WTC11 (cell line): ENCODE measurements at places on chromosomes 2 and 18. TPM values are rescaled to one million over a fixed set of nuclear protein-coding genes. Genes with fewer than 3 reads are reported as not detected.

DNA sequence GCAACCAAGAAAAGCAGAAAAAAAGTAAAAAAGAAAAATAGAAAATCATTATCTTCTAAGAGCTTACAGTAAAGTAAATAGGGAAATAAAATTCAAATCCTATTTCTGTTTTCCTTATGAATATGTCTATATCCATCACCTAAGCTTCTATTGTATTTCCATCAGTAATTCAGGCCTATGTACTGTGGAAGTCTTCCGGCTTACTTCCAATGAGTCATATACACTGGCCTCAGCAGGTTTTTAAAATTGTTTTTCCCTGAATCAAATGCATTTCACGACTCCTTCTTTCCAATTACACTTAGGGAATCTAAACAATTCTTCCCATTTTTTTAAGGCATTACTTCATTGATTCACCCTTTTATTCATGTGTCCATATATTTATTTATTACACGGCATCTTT, 164.7 kb downstream of the CCDC102B start:
- no peak for DNase-seq

- DNase-seq, result no peak
Observed at GRCh38 chr2:68766376-68766845, 31.8 kb downstream of the ARHGAP25 start.

GRCh38 chr18:7303316-7304060, 72.6 kb downstream of the LRRC30 start:
- no peak for DNase-seq

DNA sequence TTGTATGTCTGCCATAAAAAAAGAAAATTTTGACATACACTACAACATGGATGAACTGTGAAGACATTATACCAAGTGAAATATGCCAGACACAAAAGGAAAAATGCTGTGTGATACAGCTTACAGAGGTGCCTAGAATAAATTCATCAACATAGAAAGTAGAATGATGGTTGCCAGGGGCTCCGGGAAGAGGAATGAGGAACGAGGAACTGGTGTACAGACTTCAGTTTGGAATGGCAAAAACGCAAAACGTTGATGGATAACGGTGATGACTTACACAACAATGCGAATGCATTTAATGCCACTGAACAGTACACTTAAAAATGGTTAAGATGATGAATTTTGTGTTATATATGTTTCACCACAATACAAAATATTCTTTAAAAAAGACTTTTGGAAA, 61.0 kb downstream of the TTC21B start:
- DNase-seq, result no peak

DNA sequence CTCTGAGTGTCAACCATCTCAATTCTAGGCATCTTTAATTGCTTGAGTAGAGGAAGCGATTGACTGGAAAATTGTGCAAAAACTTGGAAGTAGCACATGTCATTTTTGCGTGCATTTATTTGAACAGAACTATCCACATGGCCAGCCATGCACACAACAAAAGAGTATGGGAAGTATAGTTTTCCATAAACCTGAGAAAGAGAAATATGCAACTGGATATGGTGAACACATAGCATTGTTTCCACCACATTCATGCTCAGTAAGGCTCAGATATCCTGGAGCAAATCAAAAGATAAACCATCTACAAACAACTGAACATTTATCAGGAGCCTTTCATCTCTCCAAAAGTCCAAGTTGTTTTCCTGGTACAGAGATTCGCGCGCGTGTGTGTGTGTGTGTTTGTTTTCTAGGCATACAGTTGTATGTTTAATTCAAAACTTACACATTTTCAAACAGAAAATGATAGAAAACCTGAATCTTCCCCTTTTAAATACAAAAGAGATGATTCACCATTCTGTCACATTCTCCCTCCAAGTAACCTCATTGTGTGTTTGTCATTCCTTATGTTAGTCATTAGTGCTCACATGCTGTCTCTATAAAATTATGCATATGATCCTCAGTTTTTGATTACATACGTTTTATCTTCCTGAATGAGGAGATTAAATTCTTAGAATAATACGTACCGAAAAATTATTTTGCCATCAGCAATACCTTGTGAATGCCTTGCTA, 780.4 kb upstream of the NRXN1 start:
- DNase-seq, result no peak

GRCh38 chr18:45024357-45025088, 343.8 kb downstream of the SETBP1 start:
- DNase-seq, result no peak

DNA sequence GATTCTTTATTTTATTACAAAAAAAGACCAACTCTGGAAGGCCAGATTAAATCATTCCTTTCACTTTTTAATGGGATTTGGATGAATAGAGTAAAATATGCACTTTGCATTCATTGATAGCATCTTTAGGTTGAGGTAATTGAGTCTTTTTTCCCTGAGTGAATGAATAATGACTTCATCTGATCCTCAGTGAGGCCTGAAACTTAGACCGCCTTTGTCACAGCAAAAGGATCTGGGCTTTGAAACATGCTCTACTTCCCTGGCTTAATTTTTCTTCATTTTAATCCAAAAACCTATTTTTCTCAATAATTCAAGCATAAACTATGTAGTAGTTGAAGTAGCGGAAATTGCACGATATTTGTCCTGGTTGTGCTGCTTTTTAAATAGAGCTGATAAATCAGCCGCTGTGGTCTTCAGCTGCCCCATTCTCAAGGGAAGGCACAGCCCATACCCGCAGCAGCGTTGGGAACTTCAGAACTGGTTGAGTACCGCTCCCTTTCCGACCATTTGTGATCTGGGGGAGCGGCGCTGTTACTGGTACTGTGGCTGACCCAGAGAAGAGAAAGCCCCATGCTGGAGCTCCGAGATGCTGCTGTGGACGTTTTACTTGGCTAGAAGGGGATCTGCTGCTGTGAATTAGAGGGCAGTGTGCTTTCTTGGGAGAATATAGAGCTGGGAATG, 145.3 kb upstream of the NFATC1 start:
- DNase-seq, result no peak

GRCh38 chr2:186130748-186131641, 355.1 kb upstream of the ZC3H15 start:
- no peak for DNase-seq

PEX13 gene
- 19.8 to 20.4 TPM (median 20.3 TPM) in 3 replicates for total RNA-seq

CRYGC gene
- not detected in 3 replicates for total RNA-seq
